Glutamatergic neuron (in vitro differentiated cells): ENCODE measurements at places on chromosomes 12 and 14. TPM values are rescaled to one million over a fixed set of nuclear protein-coding genes. Genes with fewer than 3 reads are reported as not detected.

Gene GALNT6
- 0.39 TPM for total RNA-seq

Gene SMARCC2
- total RNA-seq = 196 TPM

Gene CBLN3
- 0.51 TPM for total RNA-seq

Gene HHIPL1
- total RNA-seq = 0.47 TPM

Gene TBX5
- not detected for total RNA-seq

Gene ALG10B
- total RNA-seq = 6.3 TPM

Gene GUCY2C
- total RNA-seq = not detected

Gene MMP19
- not detected for total RNA-seq

Gene EIF4B
- 283 TPM for total RNA-seq
